ENCODE measurements at places on chromosomes 12 and 14. TPM values are rescaled to one million over a fixed set of nuclear protein-coding genes. Genes with fewer than 3 reads are reported as not detected.

DNA sequence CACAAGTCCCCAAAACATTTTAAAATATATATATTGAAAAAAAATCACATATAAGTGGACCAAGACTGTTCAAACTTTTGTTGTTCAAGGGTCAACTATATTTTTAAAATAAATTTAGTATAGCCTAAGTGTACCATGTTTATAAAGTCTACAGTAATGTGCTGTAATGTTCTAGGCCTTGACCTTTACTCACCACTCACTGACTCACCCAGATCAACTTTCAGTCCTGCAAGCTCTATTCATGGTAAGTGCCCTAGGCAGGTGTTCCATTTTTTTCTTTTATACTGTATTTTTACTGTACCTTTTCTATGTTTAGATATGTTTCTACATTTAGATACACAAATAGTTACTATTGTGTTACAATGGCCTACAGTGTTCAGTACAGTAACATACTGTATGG lies 23.4 kb upstream of the TMTC1 start:
- DNase-seq, result no peak

GRCh38 chr12:99261256-99261655 lies 386.3 kb upstream of the GARIN6 start:
- no peak for DNase-seq

GRCh38 chr12:49548822-49549648 lies 10.2 kb downstream of the KCNH3 start:
- no peak for DNase-seq

Gene ACSM4
- polyA plus RNA-seq, result not detected

Gene HHIPL1
- polyA plus RNA-seq, result 1.8 TPM
